ENCODE measurements at places on chromosomes 5 and 9. TPM values are rescaled to one million over a fixed set of nuclear protein-coding genes. Genes with fewer than 3 reads are reported as not detected.

- no peak for DNase-seq
These were observed 146.5 kb downstream of the CD180 start for GRCh38 chr5:67050125-67050524.

- DNase-seq: peak; percentile 37
These were observed 25.0 kb downstream of the ABHD17B start for GRCh38 chr9:71886015-71886414.

DNA sequence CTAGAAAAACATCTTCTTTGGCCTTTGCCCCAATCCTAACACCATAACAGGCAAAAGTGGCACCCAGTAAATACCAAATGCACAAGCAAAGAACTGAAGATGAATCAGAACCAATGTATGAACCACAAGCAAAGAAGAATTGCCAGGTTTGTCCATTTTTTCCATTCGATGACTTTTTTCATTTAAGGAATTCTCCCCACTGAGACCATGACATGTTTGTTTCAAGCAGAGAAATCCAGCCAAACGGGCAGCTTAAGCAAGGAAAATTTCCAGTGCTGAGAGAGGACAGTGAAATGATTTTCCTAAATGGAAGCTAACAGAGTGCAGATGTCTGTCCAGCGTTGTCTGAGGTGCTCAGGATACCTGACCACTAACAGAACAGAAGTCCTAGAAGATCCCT, 203.7 kb downstream of the ADAMTS12 start:
- no peak for DNase-seq

Gene FOXD4L3
- not detected for total RNA-seq

DNA sequence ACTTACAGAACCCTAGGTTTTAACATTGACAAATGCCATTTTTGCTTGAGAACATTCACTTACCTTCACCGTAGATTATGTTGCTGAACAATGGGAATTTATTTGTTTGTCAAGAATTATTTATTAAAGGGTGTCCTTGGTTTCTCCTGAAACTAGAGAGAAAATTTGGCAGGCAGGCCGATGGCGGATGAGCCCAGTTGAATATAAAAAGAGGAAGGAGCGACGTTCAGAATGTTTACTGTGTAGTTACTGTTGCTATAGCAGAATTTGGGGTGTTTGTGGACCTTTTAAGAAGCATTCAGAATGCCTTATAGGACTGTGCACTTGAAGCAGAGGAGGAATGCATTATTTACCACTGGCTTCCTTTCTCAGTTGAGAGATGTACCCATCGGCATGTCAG, 268.2 kb downstream of the CDH10 start:
- no peak for DNase-seq

Gene IL17B
- not detected for total RNA-seq

DNA sequence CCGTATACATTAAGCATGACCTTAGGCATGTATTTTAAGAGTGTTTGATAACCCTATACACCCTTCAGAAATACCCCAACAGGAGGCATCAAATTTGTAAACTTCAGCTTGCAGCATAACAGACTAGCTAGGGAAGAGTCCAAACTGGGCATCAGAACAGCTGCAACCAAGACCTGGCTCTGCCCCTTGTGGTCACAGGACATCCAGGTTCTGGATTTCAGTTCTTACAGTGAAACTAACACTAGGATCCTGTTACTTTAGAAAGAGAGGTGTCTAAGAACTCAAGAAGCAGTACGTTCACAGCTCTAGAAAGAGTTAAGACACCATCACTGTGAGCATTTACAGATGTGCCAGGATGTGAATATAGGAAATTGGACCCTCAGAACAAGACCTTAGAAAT, 229.8 kb downstream of the BNC2 start:
- DNase-seq: no peak

DNA sequence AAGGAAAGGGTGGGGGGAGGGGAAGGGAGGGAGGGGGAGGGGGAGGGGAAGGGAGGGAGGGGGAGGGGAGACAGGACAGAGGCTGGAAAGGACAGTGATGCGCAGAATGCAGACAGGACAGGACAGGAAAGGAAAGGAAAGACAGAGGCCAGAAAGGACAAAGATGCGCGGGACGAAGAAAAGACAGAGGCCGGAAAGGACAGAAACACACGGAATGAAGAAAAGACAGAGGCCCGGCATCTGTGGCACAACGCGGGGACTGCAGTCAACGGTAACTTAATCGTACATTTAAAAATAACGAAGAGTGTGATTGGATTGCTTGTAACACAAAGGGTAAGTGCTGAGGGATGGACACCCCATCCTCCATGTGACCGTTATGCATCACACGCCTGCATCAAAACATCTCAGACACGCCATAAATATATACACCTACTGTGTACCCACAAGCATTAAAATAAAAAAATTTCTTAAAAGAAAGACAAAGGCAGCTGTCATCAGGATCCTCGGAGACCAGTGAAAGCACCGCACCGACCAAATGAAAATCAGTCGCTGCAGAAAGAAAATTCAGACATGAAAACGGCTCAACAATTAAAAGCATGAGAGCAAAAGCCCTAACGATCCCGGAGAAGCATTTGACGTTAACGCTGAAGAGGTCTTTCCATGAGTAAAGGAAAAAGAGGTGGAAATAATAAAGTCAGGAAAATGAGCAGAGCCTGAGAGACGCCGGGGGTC, 52.9 kb upstream of the EXOC3 start:
- DNase-seq: no peak

GRCh38 chr5:77627869-77628674, 10.4 kb downstream of the OTP start:
- DNase-seq: no peak

GRCh38 chr5:79454043-79454442, 59.9 kb downstream of the HOMER1 start:
- no peak for DNase-seq

- DNase-seq: peak; percentile 43
These were observed at the start of gene PTCH1 for GRCh38 chr9:95516734-95517558. PTCH1 (minus strand) TSS chr9:95516971.

DNA sequence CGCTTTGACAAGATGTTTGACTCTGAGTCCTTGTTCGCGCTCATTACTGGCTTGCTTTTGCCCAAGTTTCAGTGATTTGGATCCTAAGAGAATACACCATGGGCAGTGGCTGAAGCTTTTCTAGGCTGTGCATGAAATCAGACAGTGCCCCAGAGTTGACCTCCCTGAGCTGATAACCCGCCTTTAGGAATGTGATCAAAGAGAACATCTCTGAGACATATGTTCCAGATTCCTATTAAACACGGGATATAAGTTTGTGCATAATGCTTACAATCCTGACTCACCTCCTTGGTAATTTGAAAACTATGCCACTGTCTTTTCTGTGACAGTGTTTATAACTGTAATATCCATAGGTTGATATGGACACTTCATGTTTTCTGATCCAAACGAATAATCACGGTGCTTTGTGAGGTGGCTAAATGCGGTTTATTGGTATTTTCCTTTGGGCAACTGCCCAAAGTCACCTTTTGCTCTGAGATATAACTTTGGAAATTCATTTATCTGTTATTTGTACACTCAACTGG, 732.9 kb downstream of the MTRR start:
- DNase-seq: no peak

DNA sequence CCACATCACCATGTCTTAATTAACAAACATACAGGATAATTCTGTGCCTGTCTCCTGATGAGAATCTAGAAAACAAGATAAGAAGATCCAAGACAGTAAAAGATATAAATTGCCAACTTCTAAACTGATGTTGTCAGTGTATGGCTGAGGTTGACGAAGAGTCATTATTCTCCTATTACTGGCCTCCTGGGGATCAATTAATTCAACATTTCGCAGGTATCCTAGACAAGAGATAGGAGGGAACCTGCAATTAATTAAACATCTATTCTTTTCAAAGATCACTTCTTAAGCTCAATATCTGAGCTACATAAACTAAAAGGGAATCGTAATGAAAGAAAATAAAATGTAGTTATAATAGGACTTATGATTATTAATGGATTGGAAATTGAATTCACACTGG, 232.0 kb upstream of the GRIA1 start:
- DNase-seq: no peak

Gene SV2C
- total RNA-seq: not detected

GRCh38 chr5:6492934-6493333, 44.3 kb downstream of the UBE2QL1 start:
- no peak for DNase-seq

Gene SLC6A3
- total RNA-seq: not detected

DNA sequence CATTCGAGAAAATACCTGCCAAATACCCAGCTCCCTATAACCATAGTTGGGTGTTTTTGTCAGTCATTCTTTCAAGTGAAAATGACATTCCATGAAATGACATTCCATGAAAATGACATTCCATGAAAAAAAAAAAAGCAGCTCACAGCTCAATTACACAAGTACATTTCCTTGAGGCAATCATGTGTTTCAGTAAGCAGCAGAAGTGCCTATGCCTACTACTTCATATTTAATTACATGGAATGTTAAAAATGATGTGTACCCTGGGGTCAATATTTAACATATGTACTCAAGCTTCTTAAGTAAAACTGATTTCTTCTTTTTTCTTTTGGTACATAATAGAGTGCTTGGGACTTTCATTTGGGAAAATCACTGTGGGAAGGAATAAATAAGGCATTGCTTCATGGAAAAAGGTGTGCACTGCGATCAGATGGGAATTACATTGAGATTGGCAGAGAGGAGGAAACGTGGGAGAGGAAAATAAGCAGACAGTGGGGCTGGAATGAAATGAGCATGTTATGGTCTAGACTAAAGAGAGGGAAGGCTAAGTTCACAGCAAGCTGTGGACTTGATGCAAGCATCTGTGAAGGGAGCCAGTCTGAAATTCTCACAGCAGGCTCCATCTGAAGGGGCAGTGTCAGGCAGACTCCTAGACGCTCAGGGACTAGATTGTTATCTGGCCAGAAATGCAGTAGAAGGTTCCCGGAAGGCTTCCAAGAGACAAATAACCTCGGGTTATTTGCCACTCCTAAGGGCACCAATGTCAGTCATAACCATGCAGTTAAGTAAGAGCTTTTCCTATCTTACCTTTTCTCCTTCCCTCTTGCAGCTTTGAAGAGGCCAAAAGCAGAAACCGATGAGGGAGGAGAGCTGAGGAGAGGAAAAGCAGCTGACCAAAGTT, 15.2 kb upstream of the SPATA9 start:
- no peak for DNase-seq

Gene PCDHB9
- not detected for total RNA-seq

DNA sequence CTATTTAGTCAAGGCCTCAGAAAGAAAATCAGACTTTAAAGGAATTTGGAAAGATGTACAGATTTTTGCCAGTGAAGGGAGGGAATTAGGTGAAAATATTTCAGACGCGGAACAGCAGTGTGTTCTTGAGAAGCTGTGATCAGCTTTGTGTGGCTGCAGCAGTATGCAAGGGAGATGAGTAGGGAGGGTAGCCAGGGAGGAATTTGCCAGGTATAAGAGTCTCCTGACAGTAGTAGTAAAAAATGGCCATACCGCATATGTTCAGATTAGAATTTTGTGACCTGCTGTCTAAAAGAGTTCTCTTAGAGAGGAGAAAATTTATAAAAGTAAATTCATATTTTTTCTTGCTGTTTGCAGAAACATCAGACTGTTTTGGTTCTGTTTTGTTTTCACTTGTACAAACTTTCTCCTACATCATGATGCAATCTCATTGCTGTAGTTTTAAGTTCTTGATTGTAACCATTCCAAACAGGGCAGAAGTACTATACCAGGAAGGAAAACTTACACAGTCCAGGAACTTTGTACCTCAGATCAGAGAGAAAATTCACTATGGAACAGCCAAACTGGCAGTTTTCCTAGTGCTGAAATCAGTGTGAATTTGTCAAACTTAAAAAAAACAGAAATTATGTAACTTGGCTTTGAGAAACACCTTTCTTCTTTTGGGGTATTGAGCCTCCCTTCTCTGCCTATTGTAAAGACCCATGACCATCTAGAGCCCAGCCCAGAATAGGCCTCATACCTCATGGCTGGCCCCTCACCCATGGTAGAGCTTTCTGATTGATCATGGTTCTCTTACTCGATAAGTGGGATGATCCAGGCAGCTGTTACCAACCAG, 78.4 kb upstream of the NR3C1 start:
- DNase-seq: no peak

Gene PCDHB10
- not detected for total RNA-seq

DNA sequence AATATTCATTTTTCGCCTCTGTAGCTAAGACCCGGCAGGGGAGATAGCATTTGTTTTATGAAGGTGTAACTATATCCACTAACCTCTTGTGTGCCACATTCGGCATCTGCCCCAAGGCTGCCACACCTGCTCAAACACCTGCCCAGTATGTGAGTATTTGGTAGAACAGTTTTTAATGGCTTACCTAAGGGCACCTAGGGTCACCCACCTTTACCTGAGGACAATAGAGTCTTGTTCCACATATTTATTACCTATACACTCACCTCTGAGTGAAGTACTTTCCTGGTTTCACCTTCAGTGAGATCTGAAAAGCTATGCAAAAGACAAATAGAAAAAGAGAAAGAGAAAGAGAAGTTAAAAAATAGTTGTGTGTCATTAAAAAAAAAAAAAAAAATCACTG, 68.0 kb upstream of the PIP5K1B start:
- DNase-seq: no peak

Gene LHX2
- total RNA-seq: not detected

- no peak for DNase-seq
These were observed 1.7 kb upstream of the SLC9A3 start for GRCh38 chr5:525916-526315.

DNA sequence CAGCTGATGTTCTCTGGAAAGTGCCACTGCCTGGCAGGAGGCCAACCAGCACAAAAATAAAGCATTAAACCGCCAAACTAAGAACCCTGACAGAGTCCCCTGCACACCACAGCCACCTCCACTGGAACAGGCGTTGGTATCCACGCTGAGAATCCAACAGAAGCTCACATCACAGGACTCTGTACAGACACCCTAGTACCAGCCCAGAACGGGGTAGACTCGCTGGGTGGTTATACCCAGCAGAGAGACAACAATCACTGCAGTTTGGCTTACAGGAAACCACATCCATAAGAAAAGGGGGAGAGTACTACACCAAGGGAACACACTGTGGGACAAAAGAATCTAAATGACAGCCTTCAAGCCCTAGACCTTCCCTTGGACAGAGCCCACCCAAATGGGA, 15.0 kb upstream of the POU5F2 start:
- no peak for DNase-seq

DNA sequence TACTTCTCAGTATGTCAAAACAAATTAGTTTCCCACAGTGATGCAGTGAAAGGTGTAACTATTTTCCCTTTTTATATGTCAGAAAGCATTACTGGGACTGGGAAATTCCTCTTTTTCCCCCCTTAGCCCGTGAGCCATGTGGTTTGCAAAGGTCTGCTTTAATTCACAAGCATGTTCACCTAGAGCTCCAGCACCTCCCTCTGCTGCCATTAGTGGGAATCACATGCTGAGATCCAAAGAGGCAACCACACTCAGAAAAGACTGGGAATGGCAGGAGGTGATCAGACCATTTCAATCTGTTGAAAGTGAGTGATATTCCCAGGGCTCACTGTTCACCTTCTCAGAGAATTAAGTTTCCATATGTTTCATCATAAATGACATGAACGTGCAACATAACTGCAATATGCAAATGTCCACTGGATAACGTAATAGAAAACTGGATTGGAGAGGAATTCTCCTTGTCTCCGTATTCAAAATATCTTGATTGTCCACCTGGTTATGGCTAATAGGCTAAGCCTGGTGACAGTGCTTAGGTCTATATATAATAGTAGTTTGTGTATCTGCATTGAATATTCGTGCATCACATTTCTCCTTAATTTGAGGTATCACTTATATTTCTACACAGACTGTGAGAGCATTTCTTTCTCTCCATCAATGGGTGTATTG, 703.5 kb upstream of the WWC1 start:
- no peak for DNase-seq

Gene SNX30
- 4.6 TPM for total RNA-seq

Measured in activated naive CD4-positive, alpha-beta T cell treated with anti-CD3 and anti-CD28 coated beads for 36 hours (primary cell).